ENCODE measurements at places on chromosomes 1 and 21. TPM values are rescaled to one million over a fixed set of nuclear protein-coding genes. Genes with fewer than 3 reads are reported as not detected.

The KRTAP19-1 gene
- total RNA-seq = not detected

DNA sequence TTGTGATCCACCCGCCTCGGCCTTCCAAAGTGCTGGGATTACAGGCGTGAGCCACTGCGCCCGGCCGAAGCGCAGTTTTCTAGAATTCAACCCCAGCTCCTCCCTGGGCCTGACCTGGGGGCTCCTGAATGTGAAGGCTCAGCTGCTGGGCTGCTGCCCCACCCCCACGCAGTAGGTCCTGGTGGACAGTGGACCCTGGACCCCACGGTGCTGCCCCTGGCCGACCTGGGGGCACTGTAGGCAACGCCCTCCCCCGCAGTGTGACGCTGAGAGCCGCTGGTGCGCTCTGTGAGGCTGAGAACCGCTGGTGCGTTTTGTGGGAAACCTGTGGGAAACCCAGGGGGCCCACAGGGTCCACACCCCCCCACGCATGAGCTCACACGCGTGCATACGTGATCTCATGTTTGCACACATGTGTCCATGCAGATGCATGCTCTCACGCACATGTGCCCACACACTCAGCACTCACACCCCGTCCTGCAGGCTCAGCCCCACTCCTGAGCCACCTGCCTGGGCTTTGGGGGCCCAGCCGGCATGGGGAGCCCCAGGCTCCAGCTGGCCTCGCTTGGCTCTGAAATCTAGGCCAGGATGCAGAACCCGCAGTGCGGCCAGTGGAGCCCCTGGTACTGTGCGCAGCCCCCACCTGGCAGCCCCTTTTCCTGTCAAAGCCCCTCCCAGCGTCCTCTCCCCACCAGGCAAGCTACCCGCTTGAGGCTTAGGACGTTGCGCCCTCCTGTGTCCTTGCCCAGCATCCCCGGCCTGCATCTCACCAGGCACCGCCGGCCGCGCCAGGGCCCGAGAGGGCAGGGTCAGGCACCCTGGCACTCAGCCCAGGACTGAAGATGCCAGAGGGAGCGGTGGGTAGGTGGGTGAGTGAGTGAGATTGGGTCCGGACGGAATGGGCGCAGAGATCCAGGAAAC lies 67.7 kb downstream of the COL18A1 start:
- DNase-seq = no peak

The UBL4B gene
- not detected for total RNA-seq

DNA sequence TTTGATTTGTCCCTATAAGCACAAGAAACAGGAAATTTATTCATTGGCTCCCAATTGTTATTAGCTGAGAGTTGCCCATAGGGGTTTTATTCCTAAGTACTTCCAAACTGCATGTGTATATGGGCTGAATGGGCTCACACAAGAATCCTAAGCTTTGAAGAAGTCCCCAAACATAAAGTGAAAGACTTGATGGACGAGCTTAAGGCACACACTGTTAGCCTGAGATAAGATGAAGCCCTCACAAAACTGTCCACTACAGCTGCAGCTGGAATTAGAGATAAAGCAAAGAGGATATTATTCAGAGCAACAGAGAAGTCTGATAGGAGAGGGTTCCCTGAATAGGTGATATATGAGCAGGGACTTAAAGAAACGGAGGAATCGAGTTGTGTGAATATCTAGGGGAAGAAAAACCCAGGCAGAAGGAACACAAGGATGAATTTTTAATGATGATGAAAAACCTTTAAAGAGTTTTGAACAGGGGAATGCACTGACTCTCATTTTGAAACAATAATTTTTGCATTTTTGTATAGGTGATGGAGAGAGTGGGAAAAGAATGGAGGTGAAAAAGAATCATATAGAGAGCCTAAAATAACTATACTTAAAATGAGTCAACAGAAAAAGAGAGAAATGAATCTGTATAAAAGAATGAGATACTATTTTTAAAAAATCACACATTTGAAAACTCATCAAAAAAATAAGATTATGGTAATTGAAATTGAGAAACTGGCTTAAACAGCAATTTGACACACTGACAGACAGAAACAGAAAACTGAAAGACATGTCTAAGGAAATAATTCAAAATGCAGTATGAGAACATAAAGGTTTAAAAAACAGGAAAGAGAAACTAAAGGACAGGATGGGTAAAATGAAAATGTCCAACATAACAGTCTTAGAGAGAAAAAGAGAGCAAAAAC lies 133.6 kb upstream of the POGK start:
- DNase-seq = no peak

GRCh38 chr1:70041317-70042045 lies 163.9 kb downstream of the LRRC40 start:
- no peak for DNase-seq

DNA sequence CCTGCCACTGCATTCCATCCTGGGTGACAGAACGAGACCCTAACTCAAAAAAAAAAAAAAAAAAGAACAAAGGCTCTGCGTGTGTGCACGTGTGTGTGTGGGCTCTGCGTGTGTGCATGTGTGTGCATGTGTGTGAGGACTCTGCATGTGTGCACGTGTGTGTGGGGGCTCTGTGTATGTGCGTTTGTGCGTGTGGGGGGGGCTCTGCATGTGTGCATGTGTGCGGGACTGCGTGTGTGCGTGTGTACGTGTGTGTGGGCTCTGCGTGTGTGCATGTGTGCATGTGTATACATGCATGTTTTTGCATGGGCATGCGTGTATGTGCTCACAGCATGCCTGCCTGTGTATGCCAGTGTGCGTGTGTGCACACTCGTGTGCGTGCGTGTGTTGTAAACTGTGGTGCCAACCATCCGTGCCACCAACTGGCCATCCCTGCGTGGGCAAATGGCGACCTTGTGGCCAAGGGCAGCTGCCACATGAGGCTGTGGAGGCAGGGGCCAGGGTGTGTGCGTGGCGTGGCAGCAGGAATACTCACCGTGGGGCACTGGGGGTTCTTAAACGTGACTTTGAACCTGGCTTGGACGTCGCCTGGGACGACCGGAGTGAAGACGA lies 26.8 kb upstream of the TMEM52 start:
- DNase-seq = peak; percentile 33

The SLC25A34 gene
- 54.3 TPM for total RNA-seq

DNA sequence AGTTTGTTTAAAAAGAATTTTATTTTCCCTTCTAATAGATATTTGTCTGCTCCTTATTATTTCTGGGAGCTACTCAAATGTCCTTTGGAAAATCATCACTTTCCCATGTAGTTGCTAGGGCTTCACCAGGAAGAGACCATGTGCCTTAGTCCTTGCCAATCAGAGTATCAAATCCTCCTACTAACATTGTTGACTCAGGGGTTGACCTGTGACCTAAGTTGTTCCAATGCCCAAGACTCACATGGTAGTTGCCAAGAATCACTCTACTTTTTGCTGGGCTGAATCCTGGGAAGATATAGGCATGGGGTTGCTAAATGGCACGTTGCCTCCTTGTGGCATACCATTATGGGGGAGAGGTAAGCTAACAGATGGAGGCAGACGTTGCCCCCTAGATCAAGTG lies 58.2 kb upstream of the FOXD3 start:
- no peak for DNase-seq

The GSTM4 gene
- 37.3 TPM for total RNA-seq

DNA sequence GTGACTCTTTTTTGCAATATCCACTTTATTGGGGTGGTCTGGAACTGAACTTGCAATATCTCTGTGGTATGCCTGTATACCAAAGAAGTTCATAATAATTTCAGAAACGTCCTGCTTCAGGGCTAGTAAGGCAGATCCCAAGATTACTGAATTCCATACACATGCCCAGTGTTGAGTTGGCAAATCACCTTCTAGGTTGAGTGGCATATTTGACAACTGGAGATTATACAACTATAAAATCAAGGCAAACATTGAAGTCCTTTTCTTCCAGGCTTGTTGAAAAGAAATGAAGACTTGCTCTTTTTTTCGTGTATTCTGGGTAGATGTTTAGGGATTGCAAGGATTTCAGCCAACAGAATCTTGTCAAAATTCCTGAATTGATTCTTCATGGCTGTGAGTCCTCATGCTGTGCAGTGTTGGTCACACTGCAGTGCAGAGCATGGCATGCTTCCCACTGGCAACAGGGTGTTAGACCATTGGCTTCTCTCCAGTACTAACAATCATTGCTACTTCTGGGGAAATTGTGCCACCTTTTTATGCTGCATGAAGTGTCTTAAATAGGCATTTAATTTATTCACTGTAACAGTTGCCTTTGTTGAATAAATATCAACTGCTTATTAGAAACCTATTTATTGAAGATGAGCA lies 367.1 kb upstream of the ADGRL4 start:
- DNase-seq = peak; percentile 44

The GRHL3 gene
- total RNA-seq = not detected

- DNase-seq = no peak
These were observed 89.4 kb upstream of the UBE2U start for GRCh38 chr1:64114012-64114525.

DNA sequence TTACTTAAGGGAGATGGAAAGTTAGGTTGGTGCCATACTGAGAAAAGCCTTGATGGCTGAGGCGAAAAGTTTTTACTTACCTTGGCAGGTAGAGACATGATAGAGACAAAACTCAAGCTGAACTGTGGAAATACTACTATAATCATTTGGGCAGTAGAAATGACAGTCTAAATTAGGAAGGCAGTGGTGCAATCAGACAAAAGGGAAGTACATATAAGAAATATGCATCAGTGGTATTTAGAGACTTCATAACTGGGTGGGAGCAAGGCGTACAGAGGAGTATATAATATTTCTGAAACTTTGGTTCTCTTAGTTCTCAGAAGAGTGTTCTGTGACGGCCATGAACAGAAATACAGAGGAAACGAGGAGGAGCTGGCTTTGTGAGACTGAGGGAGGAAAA lies 2.4 kb upstream of the CEP350 start:
- DNase-seq = no peak

The DDR2 gene
- 36.6 TPM for total RNA-seq

DNA sequence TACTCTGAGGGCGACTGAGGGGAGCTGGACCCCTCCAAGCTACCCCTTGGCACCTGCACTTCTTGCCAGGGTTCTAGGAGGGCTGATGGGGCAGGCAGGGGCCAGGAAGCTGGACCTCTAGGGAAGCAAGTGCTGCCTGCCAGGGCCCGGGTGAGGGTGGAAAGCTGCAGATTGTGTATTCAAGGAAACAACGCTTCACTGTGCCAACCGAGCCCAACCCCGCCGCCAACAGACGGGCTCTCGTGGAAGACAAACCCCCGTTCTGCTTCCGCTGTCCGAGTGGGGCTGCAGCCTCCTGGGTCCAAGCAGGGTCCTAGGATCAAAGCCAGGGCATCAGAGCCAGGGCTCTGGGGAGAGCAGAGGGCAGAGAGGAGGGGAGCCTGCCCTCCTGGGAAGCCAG lies 3.2 kb downstream of the EFHD2 start:
- DNase-seq = no peak

- DNase-seq = no peak
These were observed 65.4 kb upstream of the PTCH2 start for GRCh38 chr1:44908427-44908826.

DNA sequence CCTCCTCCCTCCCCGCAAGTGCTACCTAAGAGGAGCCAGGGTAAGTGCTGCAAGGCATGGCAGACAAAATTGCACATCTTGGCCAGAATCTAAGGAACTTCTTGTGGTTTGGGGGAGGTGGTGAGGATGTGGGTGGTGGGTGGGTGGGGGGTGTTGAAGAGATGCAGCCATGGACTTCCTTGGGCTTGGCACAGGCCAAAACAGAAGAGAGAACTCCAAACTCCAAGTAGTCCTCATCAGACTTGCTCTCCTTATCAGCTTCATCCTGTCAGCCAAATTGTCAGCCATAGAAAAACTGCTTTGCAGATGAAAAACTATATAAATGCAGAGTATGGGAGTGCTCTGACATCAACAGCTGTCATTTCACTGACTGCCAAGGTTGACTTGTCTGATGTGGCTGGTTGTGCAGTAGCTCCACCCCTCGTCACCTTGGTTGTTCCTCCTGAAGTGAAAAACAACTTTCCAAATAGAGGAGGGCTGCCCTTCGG lies 7.1 kb downstream of the AMIGO1 start:
- DNase-seq = no peak

The ACBD6 gene
- 16.2 TPM for total RNA-seq

The GJA8 gene
- not detected for total RNA-seq

GRCh38 chr1:234781241-234782065 lies 171.5 kb upstream of the IRF2BP2 start:
- DNase-seq = no peak

- DNase-seq = no peak
These were observed 147.0 kb upstream of the FMN2 start for GRCh38 chr1:239944666-239945065.
